ENCODE measurements at places on chromosomes 5 and 9.

DNA sequence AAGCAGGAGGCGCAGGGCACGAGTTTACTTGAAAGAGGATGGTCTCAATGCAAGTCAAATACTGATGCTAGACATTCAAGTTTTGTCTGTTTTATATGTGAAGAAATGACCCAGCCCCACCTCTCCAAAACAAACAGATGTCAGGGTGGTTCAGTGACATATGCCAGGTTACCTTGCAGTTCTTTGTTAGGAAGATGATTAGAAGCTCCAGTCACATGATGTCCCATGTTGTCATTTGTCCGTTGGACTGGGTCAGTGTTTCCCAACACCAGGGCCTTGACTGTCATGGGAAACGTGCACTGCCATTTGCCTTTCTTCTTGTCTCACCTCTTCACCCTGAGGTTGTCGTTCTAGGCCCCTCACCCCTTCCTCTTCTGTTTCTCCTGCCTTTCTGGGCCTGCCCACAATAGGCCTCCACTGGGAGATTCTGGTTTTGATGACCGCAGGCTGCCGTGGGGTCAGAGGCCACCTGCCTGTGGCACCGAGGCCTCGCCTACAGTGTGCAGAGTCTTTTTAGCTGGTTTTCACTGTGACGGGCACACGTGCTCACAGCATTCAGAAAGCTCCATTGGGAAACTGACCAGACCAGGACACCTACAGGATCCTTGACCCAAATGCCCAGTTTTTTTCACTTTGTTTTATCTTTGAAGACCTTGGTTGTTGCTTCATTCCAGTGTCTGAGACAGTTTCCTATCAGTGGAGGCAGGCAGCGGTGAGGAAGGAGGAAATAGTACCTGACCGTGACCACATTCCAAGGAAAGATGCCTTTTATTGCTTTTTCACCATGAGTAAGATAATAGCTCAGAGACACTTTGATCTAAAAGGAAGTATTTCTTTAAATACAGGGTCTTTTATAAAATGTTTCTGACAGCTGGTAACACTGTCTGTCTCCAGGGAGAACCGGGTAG is 123.1 kb downstream of the PIP5K1B start:
- DNase-seq, result no peak

DNA sequence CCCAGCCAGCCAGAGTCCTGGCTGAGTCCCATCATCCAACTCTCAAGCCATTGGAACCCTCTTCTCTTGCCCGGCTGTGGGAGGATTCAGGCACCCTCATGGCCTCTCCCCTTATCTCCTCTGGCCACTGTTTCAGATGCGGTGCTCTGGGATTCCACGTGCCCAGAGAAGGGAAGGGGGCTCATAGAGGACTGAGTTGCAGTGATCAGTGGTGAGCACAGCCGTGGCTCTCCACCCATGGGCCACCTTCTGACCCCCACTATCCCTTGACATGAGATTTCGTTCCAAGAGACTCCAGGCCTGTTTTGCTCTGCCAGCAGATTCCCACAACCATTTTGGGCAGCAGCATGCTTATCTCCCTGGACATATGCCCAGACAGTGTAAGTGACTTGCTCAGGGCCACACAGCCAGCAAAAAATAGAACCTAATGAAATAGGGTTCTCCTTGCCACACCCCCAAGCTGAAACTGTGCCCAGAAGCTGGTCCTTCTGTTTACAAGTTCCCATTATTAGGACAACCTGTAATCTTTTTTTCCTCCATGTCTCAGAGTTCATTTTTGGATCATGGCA is 2.7 kb downstream of the GPX3 start:
- DNase-seq, result no peak

DNA sequence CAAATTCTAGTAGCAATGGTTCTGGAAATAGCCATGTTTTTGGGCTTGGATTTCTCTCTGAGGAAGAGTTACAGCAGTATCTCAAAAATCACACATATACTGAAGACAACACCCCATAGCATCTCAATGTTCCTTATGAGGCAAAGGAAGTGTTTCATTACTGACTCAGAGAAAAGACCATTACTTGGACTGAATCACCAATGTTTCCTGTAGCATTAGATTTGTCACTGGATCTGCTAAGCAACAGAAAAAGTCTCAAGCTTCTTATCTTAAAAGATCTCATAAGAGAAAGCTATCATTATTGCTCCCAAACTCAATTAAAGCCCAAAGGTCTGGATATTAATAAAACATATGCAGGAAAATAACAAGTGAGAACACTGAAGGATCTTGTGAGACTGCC is 272.4 kb downstream of the ADAMTS6 start:
- DNase-seq, result no peak

DNA sequence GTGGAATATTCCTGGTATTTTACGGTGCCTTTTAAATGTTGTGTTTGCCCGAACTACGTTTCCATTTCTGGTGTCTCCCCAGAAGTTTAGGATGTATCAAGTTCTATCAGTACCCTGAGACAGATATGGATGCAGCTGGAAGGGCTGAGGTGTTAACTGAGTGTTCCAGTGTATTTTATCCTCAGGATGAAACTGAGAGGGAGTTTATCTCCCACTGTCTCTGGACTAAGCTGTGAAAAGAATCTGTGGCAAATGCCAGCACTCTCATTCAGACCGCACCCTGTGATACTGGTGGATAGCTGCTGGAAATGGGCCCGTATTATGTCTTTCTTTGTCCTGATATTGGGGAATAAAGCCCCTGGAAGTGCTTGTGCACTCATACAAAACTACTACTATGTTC is 887.2 kb upstream of the TYRP1 start:
- no peak for DNase-seq

GRCh38 chr9:91833878-91834255 is 116.2 kb downstream of the ROR2 start:
- DNase-seq, result no peak

- DNase-seq, result no peak
Observed at GRCh38 chr9:98962181-98962560, 18.5 kb downstream of the COL15A1 start.

DNA sequence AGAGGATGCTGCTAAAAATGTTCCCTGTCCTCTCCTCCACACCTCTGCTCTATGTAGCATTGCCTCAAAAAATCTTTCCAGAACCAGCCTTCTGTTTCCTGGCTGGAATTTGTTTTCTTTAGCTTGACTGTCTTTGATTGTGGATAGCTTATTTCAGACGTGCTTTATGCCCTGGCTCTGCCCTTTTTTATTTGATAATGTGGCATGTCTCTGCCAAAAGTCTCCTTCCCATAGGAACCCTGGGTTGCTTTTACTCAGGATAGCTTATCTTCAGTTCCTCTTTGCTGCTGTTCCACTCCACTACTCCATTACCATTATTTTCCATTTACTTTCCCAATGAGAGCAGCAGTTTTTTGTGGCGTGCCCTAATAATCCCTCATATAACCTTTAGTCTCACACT is 885 bp upstream of the TMEM252 start:
- no peak for DNase-seq

DNA sequence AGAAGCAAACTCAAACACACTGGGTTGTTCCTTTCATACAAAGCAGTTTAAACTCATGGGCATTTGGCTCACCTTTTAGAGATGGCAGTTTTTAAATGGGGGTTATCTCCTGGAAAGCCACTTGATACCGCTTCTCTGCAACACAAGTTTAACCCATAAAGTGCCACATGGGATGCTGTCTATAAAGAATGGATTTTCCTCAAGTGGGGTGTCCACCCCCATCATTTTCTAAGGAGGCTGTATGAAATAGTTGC is 528 bp upstream of the TRPM3 start:
- no peak for DNase-seq

DNA sequence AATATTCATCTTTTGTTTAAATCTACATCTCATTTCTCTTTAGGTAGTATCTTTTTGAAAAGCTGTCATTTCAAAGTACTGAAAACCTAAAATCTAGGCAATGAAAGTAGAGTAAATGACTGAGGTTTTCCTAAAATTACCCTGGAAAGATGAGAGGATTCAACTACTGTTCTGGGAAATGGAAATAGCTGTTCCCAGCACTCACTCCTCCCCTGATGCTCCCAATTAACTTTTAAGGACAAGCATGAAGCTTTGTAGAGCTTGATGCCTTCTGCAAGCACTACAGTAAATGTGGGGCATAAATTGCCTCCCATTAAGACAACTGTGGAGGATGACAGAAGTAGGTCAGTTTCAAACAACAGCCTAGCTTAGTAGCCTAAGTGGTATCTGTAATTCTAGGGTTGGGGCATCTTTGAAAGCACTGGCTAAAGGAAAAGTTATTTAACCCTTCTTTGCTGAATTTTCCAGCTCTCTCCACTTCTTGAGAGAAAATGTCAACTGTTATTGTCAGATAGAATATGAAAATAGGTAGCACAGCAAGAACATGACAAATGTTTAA is 100.2 kb upstream of the GNA14 start:
- no peak for DNase-seq

- DNase-seq, result no peak
Observed at GRCh38 chr5:178527458-178528307, 62.5 kb downstream of the COL23A1 start.

GRCh38 chr5:54621048-54621447 is 103.5 kb downstream of the SNX18 start:
- no peak for DNase-seq

- DNase-seq, result no peak
Observed at GRCh38 chr5:136927571-136927970, 562.2 kb upstream of the TRPC7 start.

DNA sequence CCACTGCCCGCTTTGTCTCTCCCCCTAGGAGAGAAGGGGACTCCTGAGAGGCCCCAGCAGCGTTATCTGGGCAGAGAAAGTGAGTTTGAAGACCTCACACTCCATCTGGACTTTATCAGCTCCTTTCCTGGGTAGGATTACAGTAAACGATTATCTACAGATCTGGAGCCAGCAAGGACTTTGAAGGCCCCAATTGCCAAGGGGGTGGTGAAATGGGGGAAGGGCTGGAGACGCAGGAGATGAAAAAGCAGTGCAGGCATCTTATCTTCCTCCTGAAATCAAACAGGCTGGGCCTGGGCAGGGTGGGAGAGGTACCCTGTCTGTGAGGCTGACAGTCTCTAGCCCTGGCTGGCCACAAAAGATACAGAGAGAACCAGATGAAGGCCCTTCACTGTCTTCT is 105.8 kb upstream of the MSX2 start:
- DNase-seq, result no peak

DNA sequence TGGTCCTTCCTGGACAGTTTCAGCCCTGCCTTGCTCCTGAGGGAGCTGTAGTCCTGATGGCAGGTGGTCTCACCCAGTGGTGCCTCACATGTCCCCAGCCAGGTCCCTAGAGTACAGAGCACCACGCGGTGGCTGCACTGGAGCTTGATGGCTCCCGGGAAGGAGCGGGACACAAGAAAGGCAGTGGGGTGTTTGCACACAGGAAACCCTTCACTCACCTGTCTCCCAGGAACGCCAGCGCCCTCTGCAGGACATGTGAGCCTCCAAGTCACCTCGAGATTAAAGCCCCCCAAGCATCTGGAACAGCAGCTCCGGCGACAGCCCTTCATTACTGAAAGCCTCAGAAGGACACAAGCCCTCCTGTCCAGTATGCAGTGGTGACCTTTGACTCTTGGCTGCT is 19.9 kb upstream of the TMEM250 start:
- peak; percentile 54 for DNase-seq

DNA sequence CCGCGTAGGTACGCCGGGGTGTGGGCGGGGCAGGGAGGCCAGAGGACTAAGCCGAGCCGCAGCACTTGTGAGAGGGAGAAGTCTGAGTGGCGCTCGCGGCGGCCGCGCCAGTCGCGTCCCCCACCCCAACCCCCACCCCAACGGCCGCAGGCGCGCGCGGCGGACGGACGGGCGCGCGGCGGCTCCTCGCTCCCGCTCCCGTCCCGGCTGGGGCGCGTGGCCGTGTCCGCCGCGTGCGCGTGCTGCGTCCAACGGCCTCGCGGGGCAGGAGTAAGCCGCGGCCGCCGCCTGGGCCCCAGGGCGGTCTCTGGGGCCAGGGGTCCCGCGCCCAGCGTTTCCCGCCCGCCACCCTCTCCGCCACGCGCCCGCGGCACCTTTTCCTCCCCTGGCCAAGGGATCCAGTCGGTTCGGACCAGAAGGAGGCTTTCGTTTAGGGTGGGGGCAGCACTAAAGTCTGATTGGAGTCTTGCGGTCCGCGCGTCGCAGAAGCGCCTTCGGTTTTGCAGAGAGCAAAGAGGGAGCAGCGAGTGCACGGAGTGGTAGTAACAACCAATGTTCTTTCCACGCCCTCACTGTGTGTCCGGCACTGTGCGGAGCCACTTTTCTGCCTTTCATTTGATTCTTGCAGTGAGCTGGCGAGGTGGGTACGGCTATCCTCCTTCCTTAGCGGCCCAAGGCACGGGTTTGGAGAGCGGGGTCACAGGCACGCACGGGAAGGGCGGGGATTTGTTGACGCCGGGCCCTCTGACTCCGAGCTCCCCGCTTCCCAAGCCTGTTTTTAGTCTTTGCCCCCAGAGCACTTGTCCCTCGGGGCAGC is 483 bp downstream of the G3BP1 start:
- peak; percentile 53 for DNase-seq

DNA sequence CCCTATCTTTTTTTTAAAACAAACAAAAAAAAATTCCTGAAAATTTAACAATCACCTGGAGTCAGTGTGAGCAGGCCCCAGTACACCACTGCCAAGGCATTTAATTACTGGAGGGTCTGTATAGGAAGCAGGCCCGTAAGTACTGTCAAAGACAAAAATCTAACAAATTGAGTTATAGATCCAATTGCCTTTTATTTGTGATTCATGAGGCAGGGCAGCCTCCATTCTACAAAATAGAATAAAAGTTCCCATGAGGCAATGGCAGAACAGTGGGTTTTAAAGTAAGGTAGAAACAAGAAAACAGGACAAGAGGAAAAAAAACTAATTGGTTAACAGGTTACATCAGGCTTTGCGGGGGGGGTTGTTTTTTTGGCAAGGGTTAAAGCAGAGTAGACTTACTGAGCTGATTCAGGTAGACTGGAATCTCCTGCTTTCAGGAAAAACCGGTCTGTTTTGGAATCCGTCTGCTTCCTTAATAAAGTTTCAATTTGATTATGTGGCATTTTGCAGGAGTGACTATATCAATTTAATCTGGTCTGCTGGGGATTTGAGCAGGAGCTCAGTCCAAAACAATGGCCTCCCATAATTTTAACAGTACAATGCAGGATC is 48.9 kb downstream of the AUH start:
- no peak for DNase-seq

DNA sequence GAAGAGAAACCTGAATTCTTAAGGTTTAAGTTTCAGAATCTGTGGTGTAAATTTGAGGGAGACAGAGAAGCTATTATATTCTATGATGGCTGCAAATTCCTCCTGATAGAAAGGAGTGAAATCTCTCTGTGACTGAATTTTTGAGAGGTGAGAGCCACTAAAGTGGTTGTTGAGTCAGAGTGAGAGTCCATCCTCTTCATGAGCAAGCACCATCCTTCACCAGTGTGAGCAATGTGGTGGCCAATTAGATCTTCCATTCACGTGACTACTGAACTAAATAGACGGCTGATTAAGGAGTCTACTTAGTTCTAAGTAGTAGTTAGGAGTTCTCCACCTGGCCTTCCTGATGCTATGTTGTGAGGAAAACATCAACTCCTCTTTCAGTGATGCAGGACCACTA is 147.8 kb upstream of the CCNH start:
- no peak for DNase-seq

DNA sequence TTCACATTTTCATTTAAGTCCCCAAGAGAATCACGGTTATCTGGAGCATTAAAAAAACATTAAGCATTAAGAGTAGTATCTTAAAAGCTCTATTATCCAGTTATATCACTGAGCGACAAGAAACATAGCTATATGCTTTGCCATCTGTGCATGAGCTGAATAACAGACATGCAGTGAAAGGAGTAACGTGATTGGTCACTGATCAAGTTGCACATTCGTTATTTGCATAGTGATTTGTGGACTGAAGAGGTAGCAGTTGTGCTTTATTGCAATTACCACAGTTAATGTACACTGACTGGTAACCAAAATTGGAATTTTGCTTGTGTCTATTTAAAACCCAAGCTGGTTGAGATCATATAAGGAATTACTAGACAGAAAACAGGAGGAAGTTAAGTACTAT is 107.4 kb downstream of the MCTP1 start:
- DNase-seq, result no peak

Measured in CD4-positive, alpha-beta T cell treated with Interleukin-17A for 4 hours (primary cell).